ENCODE measurements at places on chromosomes 5 and 9.

GRCh38 chr5:148794275-148794674 is 32.1 kb upstream of the ADRB2 start:
- DNase-seq = no peak

DNA sequence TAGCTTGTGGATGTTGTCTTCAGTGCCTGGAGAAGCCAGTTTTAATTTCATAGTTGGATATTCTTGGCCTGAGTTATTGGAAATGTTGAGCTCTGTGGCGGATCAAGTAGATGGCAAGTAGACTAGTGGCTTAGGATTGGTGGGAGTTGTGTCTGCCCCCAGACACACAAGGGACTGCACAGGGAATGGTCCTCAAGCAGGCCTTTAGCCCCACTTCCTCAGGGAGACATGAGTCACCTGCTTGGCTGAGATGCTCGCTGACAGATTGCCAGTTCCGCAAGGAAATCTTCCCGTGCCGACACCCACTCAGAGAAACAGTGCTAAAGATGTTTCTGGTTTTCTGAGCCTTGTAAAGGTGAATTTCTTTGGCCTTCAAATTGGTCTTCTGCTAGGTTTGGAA is 18.8 kb upstream of the CATSPER3 start:
- DNase-seq = no peak

DNA sequence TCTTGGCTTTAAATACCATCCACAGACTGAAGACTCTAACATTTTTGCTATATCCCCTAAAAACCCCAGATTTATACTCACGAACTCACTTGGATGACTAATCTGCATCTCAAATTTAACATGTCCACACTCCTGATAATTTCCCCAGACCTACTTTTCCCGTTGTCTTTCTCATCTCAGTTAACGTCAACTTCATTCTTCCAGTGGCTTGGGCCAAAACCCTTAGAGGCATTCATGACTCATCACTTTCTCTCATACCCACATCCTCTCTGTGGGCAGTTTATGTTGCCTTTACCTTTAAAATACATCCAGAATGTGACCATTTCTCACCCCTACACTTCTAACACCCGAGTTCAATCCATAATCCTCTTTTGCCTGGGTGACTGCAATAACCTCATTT is 96.7 kb downstream of the EDIL3 start:
- DNase-seq = no peak

GRCh38 chr9:78973907-78974306 is 597.9 kb upstream of the TLE4 start:
- no peak for DNase-seq

GRCh38 chr9:88197016-88197415 is 58.7 kb upstream of the SPATA31C2 start:
- DNase-seq = peak; percentile 54

DNA sequence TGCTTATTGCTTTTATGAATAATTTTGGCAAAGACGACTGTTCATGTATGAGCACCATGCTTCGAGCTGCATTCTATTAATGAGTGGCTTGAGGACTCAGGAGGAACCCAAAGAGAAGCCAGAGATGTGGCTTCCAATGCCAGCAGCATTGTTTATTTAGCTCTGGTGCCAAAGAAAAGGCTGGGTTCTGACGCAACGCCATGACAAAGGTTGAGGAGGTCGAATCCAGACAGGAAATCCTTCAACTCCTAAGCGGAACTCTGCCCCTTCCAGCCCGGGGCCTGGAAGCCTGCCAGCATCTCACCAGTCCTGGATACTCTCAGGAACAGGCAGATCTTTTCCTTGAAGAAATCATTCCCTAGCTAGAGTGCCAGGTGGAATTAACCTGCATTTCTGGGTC is 104.4 kb downstream of the ARHGAP26 start:
- DNase-seq = no peak

- DNase-seq = peak; percentile 48
These were observed 30.2 kb downstream of the ITGA2 start for GRCh38 chr5:53019320-53019719.

GRCh38 chr9:19920401-19920800 is 131.6 kb upstream of the SLC24A2 start:
- DNase-seq = no peak

- no peak for DNase-seq
These were observed 93.1 kb upstream of the SMARCA2 start for GRCh38 chr9:1922026-1922425.

GRCh38 chr9:89012294-89013042 is 21.2 kb downstream of the S1PR3 start:
- DNase-seq = no peak

DNA sequence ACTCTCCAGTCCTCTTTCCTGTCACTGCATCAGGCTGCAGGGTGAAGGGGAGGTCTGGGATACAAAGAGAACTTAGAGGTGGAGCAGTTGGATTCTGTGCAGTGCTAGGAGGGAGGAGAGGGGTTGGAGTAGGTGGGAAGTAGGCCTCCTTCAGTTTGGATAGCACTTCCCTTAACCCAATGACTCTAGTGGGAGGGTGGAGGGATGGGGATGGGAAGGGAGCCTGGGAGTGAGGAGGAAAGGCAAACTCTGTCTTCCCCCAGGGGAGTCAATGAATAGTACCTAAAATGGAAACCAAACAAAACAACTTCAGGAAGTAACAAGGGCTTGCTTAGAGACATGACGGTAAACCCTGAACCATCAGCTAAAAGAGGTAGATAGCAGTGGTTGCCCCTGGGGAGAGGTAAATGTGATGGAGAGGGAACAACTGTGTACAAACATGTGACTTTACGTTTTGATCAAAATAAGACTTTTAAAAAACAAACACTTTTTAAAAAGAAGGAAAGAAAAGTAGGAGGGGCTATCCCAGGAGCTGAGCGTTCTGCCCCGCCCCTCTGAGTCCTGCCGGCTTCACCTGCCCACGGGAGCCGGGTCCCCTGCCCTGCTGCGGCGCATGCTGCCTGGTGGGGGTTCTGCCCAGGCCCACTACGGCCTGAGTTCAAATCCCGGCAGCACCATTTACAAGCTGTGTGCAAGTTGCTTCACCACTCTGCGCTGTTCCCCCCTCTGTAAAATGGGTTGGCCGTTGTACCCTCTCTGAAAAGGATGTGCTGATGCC is 30.9 kb downstream of the GSN start:
- no peak for DNase-seq

- no peak for DNase-seq
These were observed 14.3 kb upstream of the PITX1 start for GRCh38 chr5:135048286-135048685.

GRCh38 chr9:25613709-25614108 is 64.5 kb downstream of the TUSC1 start:
- DNase-seq = no peak

- DNase-seq = no peak
These were observed 155.6 kb downstream of the EPB41L4A start for GRCh38 chr5:112263469-112263868.

- no peak for DNase-seq
These were observed 91.1 kb upstream of the CACNA1B start for GRCh38 chr9:137786511-137786920.

- no peak for DNase-seq
These were observed 393.7 kb upstream of the SMC2 start for GRCh38 chr9:103700195-103700962.

DNA sequence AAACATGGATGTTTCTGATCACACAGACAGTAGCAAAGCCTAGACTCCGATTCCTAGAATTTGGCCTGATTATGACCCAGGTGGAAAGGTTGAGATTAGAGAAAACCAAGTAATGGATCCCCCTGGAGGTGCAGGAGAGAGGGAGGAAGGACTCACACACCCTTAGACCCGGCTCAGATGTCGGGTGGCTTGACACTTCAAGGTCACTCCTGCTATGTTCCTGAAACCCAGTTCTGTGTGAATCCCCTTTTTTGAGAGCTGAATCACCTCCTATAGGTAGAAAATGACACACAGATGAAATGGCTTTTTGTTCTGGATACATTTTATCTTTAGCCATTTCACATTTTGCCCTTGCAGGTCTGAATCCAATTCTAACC is 192.8 kb downstream of the ARRDC3 start:
- DNase-seq = no peak

DNA sequence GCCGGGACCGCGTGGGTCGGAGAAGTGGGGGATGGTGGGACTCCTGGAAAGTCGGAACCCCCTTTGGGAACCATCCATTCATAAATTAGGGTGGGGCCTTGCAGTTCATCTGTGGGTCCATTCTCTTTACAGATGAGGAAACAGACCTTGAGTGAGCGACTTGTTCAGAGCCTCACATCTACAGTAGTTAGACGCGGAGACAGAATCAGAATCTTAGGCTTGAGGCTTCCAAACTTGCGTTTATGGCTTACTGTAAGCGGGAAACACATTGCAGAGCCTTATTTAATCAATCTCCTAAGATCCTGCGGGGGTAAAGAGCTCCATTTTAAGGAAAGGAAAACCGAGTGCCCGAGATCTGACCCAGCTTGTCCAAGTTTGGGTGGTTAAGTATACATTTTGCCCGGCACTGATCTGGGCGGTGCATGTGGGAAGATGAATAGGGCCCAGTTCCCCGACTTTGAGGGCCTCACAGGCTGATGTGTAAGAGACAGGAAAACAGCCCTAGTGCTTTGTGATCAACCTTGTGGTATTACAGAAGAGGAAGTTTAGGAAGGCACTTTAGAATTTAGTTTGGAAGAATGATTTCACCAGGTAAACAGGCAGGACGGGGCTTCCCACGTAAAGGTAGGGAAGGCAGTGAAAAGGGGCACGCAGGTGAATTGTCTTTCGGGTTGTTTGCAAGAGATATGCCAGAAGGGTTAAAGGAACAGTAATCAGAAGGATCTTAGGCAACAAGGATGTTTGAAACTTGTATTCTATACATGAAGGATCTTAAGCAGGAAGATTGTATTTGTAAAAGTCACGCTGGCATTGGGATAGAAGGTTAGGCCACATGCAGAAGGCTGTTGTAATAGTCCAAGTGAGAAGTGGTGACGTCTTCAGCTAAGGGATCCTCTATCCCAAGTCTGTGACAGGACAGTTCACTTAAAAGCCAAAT is 744 bp downstream of the TARS1 start:
- peak; percentile 27 for DNase-seq

DNA sequence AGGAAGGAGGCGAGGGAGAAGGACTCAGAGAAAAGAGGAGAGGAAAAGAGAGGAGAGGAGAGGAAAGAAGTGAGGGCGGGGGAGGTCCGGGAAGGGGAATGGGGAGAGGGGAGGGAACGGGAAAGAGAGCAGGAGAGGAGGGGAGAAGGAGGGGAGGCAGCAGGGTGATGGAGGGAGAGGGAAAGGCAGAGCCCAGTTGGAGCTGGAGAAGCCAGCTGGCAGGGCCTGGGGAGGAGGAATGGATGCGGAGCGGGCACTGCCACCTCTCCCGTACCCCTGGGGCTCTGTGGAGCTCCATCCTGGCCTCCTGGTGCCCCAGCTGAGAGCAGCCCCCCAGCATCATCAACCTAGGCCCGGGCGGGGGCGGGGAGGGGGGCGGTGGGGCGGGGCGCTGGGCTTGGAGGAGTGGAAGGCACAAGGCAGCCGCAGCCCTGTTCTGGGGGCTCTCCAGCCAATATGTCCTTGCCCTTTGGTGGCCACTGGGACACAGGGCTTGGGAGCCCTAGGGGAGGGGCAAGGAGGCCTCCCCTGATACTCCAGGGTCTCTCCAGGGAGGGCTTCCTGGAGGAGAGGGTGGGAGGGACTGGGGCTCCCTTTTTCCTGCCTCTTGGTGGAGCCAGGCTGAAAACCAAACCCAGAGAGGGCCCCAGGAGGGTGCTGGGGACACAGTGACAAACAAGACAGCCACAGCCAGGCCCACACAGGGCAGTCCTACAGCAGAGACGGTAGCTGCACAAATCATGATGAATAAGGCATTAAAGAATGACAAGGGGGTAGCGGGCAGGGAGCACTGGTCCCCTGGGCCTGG is 123.7 kb downstream of the C9orf50 start:
- no peak for DNase-seq

- no peak for DNase-seq
These were observed 413.6 kb downstream of the CCDC171 start for GRCh38 chr9:15966471-15966870.

- DNase-seq = no peak
These were observed 246.1 kb downstream of the KIF4B start for GRCh38 chr5:155259648-155260047.

GRCh38 chr9:7240569-7241311 is 483.0 kb downstream of the KDM4C start:
- DNase-seq = no peak

DNA sequence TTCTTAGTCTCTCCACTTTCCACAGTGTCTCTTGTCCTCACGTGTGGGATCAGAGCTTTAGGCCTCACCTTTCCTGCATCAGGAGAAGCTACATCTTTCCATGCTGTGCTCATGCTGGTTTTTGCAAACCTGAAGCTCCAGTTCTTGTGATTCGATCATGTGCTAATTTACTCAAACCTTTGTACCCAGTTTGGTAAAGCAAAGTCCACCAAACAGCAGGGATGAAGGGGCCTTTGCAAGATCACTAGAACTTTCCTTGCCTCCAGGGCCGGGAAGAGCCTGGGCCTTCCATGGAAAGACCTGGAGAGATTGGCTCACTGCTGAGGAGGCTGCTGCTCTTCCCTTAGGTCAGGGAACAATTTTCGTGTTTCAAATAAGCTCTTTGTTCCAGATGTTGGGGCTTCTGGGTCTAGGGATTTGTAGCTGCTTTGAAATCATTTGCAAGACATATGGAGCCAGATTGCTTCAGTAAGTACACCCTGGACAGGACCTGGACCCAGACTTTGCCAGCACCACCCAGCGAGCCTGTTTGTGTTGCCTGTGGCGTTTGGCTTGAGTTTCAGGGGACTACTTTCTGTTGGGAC is 18.7 kb upstream of the SPATA31E1 start:
- DNase-seq = no peak

DNA sequence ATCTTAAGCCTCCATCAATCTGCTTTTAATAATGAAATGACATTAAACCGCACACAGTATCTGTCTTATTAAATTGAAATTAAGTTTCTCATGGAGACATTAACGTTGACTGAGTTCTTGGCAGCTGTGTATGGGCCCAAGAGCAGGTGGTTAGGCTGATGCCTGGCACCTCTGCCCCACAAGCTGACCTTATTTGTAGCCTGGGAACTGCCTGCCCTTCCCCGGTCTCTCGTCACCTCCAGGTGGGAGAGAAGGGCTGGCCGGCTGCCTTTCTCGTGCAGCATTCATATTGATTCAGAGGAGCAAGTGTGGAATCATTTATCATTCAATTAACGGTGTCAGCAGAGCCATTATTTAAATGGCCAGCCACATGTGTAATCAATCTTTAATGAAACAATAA is 53.0 kb upstream of the FCN1 start:
- no peak for DNase-seq

- peak; percentile 87 for DNase-seq
These were observed 33.0 kb downstream of the FKBP15 start for GRCh38 chr9:113187929-113188595.

DNA sequence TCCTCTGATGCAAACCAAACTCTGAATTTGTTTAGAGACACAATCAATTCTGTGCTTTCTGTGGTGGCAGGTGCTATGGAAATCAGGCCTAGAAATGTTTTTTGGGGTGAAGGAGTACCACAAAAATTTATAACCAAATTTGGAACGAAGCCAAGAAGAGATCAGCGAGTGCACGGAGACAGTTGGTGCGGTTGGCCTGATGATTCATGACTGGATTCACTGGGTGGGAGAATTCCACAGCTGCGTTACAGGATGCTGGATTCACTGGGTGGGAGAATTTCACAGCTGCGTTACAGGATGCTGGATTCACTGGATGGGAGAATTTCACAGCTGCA is 135.6 kb upstream of the IRX4 start:
- DNase-seq = no peak
